ENCODE measurements at places on chromosomes 4 and X. TPM values are rescaled to one million over a fixed set of nuclear protein-coding genes. Genes with fewer than 3 reads are reported as not detected.

The MND1 gene
- polyA plus RNA-seq, result 10.6 TPM

The KCND1 gene
- polyA plus RNA-seq, result 3.7 TPM

The DRP2 gene
- 10.0 TPM for polyA plus RNA-seq

The UBE2D3 gene
- polyA plus RNA-seq, result 373 TPM

The GAGE10 gene
- polyA plus RNA-seq, result not detected

The SEPTIN6 gene
- 153 TPM for polyA plus RNA-seq

The USP51 gene
- polyA plus RNA-seq, result 1.4 TPM

The GUCY1A1 gene
- 15.5 TPM for polyA plus RNA-seq

The RNF212 gene
- 1.5 TPM for polyA plus RNA-seq

The RXFP1 gene
- 0.12 TPM for polyA plus RNA-seq

Data from neural cell (in vitro differentiated cells).